ENCODE measurements at places on chromosomes 1 and 21.

- peaks cover 15% of the 10 kb centered on the region for H3K27me3 ChIP-seq
- peak overlapping the region; percentile 50 for H3K4me3 ChIP-seq
- no peaks in the 10 kb centered on the region for H3K36me3 ChIP-seq
- peak overlapping the region; percentile 85 for H3K27ac ChIP-seq
- DNase-seq, result peak; percentile 35
- peaks cover 45% of the 10 kb centered on the region for H3K4me1 ChIP-seq
Observed at GRCh38 chr1:201288007-201288406, 4.7 kb downstream of the PKP1 start.

GRCh38 chr21:33265664-33266049 is 510 bp upstream of the IL10RB start:
- H3K36me3 ChIP-seq, result peaks cover 14% of the 10 kb centered on the region
- no peak for DNase-seq
- H3K27me3 ChIP-seq, result no peaks in the 10 kb centered on the region

DNA sequence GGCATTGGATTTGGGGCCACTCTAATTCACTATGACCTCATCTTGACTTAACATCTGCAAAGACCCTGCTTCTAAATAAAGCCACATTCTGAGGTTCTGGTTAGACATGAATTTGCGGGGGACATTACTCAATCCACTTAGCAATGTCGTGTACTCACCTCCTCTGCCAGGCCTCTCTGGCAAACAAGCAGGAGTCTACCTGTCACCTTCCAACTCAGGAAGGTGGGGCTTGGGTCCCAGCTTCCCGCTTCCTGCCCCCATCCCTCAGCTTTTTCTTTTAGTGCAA is 177.8 kb downstream of the PSMG1 start:
- H3K4me1 ChIP-seq, result peaks cover 46% of the 10 kb centered on the region
- H3K36me3 ChIP-seq, result no peaks in the 10 kb centered on the region
- H3K27ac ChIP-seq, result peak overlapping the region; percentile 78
- H3K27me3 ChIP-seq, result no peaks in the 10 kb centered on the region
- DNase-seq, result no peak

GRCh38 chr1:67695963-67696362 is 11.0 kb downstream of the GADD45A start:
- no peak overlapping the region for H3K4me3 ChIP-seq
- no peaks in the 10 kb centered on the region for H3K27me3 ChIP-seq
- peaks cover 1% of the 10 kb centered on the region for H3K36me3 ChIP-seq
- no peak overlapping the region for H3K27ac ChIP-seq

DNA sequence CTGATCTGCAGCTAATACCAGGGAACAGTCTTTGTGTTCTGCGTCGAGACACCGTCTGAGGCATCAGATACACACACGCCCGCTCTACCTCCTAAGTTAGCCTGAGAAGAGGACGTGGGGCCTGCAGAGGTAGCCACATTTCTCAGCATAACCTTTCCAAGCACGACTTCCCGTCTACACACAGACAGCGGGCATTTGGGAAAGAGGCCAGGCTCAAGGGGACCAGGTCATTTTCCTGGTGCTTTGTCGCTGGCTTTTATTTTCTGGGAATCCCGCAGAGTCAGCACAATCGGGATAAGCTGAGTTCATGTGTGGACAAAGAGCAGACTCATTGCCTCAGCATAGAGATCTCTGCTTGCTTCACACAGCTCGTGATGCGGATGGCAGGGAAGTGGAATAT is 72.5 kb upstream of the SMYD2 start:
- no peak for DNase-seq

GRCh38 chr1:22908880-22909426 is 63.7 kb downstream of the LACTBL1 start:
- DNase-seq, result no peak
- H3K4me3 ChIP-seq, result no peak overlapping the region
- no peaks in the 10 kb centered on the region for H3K4me1 ChIP-seq
- H3K36me3 ChIP-seq, result no peaks in the 10 kb centered on the region

GRCh38 chr1:174990382-174990999 is 9.3 kb upstream of the CACYBP start:
- H3K4me1 ChIP-seq, result peaks cover 15% of the 10 kb centered on the region
- peak overlapping the region; percentile 50 for H3K4me3 ChIP-seq
- H3K27ac ChIP-seq, result peak overlapping the region; percentile 82
- H3K27me3 ChIP-seq, result no peaks in the 10 kb centered on the region

DNA sequence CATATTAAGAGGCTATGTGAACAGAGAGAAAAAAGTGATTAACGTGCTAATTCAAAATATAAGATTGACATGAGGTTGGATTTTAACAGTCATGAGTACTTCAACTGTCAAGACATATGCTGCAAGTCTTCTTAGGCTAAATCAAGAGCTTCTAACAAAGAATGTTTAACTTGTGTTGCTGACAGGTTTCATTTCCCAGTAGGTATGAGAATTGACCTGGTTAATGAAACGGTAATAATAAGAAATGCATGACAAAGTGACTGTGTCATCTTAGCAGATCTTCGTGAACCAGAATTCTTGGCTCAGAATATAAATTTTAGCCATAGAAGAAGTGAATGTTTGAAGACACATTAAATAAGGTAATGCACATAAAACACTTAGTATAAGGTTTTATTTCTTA is 132.6 kb upstream of the PTGFR start:
- DNase-seq, result no peak
- no peak overlapping the region for H3K4me3 ChIP-seq
- no peaks in the 10 kb centered on the region for H3K27me3 ChIP-seq
- H3K36me3 ChIP-seq, result no peaks in the 10 kb centered on the region
- no peaks in the 10 kb centered on the region for H3K4me1 ChIP-seq

DNA sequence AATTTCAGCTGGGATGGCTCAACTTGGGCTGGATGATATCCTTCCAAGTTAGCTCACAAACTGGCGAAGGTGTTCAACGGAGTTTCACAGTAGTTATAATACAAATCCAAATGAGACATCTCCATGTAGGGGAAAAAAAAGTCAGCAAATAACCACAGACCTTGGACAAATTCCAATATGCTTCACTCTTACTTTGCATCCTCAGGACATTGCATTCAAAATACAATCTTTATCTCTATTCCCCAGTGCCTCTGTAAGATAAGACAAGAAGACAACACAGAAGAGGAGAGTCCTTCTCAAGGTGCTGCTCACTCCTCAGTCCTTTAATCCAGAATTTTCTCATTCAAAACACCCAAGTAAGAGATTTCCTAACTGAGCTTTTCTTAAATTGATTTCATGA is 1797.7 kb downstream of the MRPL39 start:
- H3K4me3 ChIP-seq, result no peak overlapping the region
- no peaks in the 10 kb centered on the region for H3K36me3 ChIP-seq
- no peak for DNase-seq
- H3K4me1 ChIP-seq, result no peaks in the 10 kb centered on the region

GRCh38 chr1:245085508-245086095 is 69.2 kb upstream of the KIF26B start:
- H3K36me3 ChIP-seq, result no peaks in the 10 kb centered on the region
- DNase-seq, result no peak
- no peaks in the 10 kb centered on the region for H3K4me1 ChIP-seq
- no peaks in the 10 kb centered on the region for H3K27me3 ChIP-seq

DNA sequence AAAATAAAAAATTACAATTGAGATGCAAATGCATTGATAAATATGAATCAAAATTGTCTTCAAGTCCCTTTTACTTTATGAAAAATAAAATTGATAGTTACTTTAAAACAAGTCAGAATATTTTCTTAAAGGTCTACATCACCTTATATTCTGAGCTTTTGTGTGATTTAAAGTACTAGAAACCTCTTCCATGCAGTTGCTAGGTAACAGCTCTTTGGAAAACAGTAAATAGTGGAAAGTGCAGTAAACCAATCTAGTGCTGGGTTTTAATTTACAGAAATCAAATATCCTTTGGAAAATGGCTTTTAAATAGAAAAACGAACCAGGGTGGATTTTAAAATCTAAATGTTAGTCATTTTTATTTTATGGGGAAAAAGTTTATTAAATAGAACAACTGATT is 227.9 kb downstream of the KCNT2 start:
- H3K4me1 ChIP-seq, result no peaks in the 10 kb centered on the region
- H3K27ac ChIP-seq, result no peak overlapping the region
- H3K27me3 ChIP-seq, result no peaks in the 10 kb centered on the region
- no peak overlapping the region for H3K4me3 ChIP-seq

DNA sequence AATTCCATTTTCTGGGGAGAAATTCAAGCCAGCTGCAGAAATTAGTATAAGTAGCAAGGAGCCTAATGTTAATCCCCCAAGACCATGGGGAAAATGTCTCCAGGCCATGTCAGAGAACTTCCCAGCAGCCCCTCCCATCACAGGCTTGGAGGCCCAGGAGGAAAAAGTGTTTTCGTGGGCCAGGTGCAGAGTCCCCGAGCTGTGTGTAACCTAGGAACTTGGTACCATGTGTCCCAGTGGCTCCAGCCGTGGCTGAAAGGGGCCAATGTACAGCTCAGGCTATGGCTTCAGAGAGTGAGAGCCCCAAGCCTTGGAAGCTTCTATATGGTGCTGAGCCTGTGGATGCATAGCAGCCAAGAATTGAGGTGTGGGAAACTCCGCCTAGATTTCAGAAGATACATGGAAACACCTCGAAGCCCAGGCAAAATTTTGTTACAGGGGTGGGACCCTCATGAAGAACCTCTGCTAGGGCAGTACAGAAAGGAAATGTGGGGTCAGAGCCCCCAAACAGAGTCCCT is 286.3 kb downstream of the MATN1 start:
- no peak overlapping the region for H3K4me3 ChIP-seq
- H3K4me1 ChIP-seq, result no peaks in the 10 kb centered on the region
- DNase-seq, result no peak
- no peak overlapping the region for H3K27ac ChIP-seq

- peaks cover 21% of the 10 kb centered on the region for H3K4me1 ChIP-seq
- no peak for DNase-seq
- H3K4me3 ChIP-seq, result no peak overlapping the region
- peaks cover 46% of the 10 kb centered on the region for H3K36me3 ChIP-seq
- no peak overlapping the region for H3K27ac ChIP-seq
Observed at GRCh38 chr1:162500805-162501204, 3.2 kb downstream of the UHMK1 start.

- H3K4me1 ChIP-seq, result no peaks in the 10 kb centered on the region
- no peak overlapping the region for H3K27ac ChIP-seq
- H3K4me3 ChIP-seq, result no peak overlapping the region
- no peaks in the 10 kb centered on the region for H3K27me3 ChIP-seq
Observed at GRCh38 chr1:112729909-112730308, 14.8 kb upstream of the PPM1J start.

DNA sequence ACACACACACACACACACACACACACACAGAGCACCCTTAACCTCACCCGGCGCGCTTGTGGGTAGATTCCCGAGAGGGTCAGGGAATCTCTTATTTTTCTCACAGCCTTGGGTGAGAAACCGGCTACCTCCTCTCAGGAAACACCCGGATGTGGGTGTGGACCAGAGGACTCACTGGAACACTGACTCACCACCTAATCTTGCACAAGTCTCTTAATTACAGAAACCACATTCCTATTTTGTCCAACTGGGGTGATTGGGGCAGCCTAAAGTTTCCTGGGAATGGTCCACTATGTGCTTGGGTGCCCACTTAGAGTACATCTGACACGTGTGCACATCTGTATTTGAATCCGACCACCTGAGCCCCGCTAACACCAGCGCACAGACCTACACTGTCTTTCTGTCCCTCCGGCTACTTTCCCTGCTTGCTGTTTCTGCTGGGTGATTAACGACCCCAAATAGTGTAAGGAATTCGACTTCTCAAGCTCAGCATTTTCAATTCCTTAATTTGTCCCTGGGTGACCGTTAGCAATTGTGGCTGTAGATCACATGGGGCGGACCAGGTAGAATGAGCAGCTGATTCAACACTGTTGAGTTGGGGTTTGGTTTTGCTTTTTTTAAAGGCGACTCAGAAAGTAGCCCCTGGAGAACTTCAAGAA is 14.0 kb upstream of the TBX15 start:
- peaks cover 41% of the 10 kb centered on the region for H3K4me1 ChIP-seq
- H3K4me3 ChIP-seq, result peak overlapping the region; percentile 43
- H3K27me3 ChIP-seq, result peaks cover 85% of the 10 kb centered on the region

DNA sequence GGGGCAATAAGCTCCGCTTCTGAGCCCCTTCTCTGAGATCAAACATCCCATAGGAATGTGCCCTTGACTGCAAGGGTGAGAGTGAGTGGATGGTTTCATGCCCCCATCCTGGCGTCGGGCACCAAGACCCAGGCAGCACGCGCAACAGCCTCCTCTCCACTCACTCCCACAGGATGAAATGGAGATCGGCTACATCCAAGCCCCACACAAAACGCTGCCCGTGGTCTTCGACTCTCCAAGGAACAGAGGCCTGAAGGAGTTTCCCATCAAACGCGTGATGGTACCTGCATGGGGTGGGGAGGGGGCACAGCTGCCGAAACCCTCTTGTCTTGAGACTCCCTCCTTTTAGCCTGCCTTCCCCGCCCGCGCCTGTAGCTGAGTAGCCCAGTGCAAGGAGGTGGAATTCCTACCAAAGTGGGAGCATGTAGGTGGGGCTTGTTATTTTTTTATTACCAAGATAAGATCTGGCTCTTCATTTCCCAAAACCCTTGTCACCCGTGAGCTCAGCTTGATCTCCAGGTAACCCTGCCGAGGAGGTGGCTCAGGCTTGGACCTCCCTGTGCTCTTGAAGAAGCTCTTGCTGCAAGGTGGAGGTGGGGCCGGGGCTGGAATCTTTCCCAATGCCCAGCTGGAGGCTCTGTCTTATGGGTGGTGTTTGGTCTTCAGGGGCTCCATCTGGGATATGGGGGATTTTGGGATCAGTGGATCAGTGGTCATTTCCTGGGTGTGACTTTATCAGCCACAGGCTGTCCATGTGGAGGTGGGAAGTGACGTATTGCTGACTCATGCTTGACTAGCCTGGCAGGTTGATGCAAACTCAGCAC is 24.0 kb upstream of the PADI6 start:
- DNase-seq, result no peak
- H3K27ac ChIP-seq, result no peak overlapping the region
- H3K27me3 ChIP-seq, result peaks cover 27% of the 10 kb centered on the region
- no peak overlapping the region for H3K4me3 ChIP-seq
- no peaks in the 10 kb centered on the region for H3K4me1 ChIP-seq
- H3K36me3 ChIP-seq, result no peaks in the 10 kb centered on the region

DNA sequence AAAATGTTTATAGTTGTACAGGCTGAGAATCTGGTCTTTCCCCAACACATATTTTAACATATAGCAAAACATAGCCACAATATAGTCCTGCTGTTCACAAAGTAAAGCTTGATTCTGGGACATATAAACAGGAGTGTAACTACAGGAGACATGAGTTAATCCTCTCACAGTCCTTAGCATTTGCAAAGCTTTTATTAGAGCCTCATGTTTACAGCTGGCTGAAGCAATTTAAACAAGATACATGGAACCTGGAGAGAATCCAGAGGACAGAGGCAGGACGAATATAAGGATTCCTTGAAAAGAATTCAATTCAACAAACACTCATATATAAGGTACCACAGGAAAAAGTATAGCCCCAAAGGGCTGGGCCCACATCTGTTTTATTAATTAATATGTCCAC is 163.4 kb downstream of the ADGRL4 start:
- peaks cover 5% of the 10 kb centered on the region for H3K4me1 ChIP-seq
- H3K4me3 ChIP-seq, result no peak overlapping the region
- H3K27ac ChIP-seq, result no peak overlapping the region
- H3K27me3 ChIP-seq, result no peaks in the 10 kb centered on the region

- H3K27ac ChIP-seq, result no peak overlapping the region
- no peaks in the 10 kb centered on the region for H3K36me3 ChIP-seq
- peaks cover 26% of the 10 kb centered on the region for H3K27me3 ChIP-seq
- no peak for DNase-seq
Observed at GRCh38 chr1:30680879-30681278, 42.5 kb downstream of the MATN1 start.

All from suprapubic skin (tissue), 4 donors.